M059J (cell line): ENCODE measurements at places on chromosomes 3 and 15. TPM values are rescaled to one million over a fixed set of nuclear protein-coding genes. Genes with fewer than 3 reads are reported as not detected.

GRCh38 chr3:52554026-52554755 is 17.8 kb downstream of the UQCC5 start:
- no peak for DNase-seq

DNA sequence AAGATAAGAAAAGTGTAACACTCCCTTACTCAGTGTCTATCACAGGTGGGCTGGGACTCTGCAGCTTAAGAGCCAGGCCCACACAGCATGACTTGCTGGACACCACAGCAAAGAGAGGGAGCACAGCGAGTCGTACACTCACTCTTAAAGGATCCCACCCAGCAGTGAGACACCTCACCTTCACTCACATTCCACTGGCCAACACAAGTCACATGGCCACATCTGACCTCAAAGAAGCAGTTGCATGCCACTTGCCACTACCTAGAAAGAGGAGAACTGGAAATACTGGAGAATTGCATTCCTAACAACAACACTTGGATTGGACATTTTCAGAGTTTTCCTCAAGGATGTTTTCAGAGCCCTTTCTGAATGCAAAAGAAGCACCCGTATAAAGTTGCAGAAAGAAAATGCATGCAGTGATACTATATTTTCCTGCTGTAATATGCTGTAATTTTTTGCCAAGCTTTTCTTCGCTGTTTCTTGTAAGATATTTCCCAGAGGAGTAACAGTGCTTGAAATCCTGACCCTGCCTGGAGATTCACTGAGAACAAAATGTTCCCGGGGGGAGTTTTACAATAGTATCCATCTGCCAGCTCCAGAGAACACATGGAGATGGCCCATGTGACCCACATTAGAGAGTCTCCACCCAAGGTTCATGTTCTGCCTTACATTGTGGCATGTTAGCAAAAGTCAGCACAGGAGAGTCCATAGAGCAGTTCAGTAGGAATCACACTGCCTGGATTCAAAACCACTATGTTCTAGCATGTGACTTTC is 42.2 kb downstream of the TRIM42 start:
- DNase-seq: no peak

DNA sequence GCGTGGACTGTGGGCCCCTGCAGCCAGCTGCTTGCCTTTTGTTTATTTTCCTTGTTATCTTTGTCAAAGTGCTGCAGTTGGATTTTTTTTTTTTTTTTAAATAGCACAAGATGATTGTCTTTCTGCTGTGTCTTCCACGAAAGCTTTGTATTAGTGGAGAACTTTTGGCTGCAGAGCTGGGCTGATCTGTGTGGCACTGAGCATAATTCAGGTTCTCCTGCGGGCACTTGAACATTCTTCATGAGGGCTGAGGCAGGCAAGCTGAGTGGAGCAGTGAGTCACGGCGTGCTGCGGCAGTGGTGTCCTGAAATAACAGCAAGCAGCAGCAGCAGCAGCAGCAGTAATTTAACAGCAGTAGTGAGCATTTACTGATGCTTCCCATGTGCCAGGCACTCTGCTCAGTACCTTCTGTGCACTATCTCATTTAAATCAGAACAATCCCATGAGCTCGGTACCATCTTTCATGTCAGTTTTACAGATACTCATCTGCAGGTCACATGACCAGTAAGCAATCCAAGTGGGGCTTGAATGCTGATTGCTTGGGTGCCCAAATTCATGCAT is 45.8 kb downstream of the MITF start:
- DNase-seq: peak; percentile 91

The GOLGA6L7 gene
- total RNA-seq: not detected in 2 replicates

GRCh38 chr3:133469140-133469731 is 69.4 kb downstream of the BFSP2 start:
- DNase-seq: no peak

GRCh38 chr3:14231998-14232501 is 53.4 kb downstream of the LSM3 start:
- no peak for DNase-seq

DNA sequence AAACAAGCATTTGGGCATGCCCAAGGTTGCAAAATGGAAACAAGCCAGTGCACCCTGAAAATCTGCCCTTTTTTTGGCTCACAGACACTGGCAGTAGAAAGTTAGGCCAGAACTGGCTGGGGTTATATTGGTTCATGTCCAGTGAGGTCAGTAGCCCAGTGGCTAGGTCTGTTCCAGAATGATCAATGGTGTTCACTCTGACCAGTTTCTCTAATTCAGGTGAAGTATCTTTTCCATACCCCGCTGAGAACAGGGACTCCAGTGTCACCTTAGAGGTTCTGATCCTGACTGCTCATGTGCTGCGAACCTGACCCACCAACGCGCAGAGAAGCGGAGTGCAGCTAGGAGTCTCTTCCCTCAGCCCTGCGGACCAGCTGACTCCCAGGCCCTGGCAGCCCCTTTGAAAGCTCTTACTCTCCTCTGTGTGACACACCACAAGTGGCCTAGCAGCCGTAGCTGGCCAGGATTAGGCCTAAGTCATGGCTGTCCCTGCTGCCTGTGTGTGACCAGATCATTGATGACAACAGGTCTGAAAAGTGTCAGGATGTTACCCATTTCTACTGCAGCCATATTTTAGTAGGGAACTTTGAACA is 123.5 kb downstream of the GHSR start:
- no peak for DNase-seq

The ETFA gene
- 91.3 and 166 TPM in 2 replicates for total RNA-seq

GRCh38 chr3:36540888-36541518 is 160.7 kb downstream of the STAC start:
- peak; percentile 43 for DNase-seq

The UPK1B gene
- 0.12 TPM in 1 of 2 replicates, not detected in the other for total RNA-seq

The CCDC12 gene
- total RNA-seq: 16.4 and 25.6 TPM in 2 replicates

- no peak for DNase-seq
Measured at GRCh38 chr15:101045835-101046691, 126.9 kb downstream of the LRRK1 start.

The SKOR1 gene
- 0.12 and 0.17 TPM in 2 replicates for total RNA-seq

- DNase-seq: no peak
Measured at GRCh38 chr15:26838742-26839460, 28.0 kb upstream of the GABRA5 start.

The NUP210 gene
- 3.5 and 8.5 TPM in 2 replicates for total RNA-seq

- DNase-seq: no peak
Measured at GRCh38 chr3:186683979-186684378, 18.2 kb downstream of the HRG start.

- no peak for DNase-seq
Measured at GRCh38 chr15:38225381-38225780, 27.3 kb upstream of the SPRED1 start.

The CCDC13 gene
- 0.62 TPM in 1 of 2 replicates, not detected in the other for total RNA-seq

DNA sequence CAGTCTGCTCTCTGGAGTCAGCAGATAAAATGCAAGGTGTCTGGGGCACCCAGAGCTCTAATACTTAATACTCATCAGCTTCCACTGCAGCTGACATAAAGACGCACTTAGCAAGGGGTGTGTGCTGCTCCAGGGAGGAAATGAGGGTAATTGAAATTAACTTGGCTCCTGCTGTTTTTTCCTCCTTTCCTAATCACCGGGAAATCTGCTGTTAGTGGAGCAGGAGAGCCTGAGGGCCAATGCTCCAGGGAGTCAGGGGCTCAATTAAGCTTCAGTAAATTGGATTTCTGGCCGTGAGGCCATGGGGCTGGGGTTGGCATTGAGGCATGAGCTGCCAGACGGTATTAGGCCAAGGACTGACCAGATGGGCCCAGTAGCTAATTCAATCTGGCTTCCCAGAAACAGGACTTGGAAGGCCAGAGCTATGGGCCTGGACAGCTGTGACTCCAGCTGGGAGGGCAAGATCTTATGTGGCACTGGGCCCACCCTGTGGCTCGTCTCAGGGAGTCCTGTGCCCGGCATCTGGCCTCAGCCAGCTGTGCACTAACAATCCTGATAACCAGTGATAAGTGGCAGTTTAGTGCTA is 30.7 kb upstream of the CHRNB4 start:
- DNase-seq: no peak

GRCh38 chr3:78322780-78323179 is 1282.9 kb downstream of the ROBO2 start:
- no peak for DNase-seq

The ANKRD34C gene
- not detected in 2 replicates for total RNA-seq

- no peak for DNase-seq
Measured at GRCh38 chr15:66896611-66897010, 168.8 kb upstream of the SMAD3 start.

The SYNPR gene
- total RNA-seq: not detected in 2 replicates

DNA sequence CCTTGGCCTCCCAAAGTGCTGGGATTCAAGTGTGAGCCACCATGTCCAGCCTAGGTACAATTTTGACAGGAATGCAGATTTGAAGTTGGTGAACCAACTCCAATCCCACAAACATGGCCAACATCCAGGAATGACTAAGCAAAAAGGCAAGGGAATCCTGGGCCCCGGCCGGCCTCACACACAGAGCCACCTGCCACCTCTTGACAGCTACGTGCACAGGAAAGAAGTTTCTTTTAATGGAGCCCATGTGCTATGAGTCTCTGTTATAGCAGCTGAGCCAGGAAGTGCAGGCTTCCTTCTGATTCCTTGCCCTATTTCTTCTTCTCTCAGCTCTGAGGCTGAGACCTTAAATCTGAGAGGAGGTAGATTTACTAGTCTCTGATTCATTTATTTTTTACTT is 8.8 kb downstream of the TMEM40 start:
- DNase-seq: peak; percentile 94

GRCh38 chr15:89813381-89814111 is 1.1 kb downstream of the ANPEP start:
- DNase-seq: no peak

GRCh38 chr15:89430530-89431341 is 65.6 kb downstream of the RHCG start:
- DNase-seq: peak; percentile 58

The CD80 gene
- total RNA-seq: not detected in 2 replicates

The PPARG gene
- 1.6 and 7.0 TPM in 2 replicates for total RNA-seq

DNA sequence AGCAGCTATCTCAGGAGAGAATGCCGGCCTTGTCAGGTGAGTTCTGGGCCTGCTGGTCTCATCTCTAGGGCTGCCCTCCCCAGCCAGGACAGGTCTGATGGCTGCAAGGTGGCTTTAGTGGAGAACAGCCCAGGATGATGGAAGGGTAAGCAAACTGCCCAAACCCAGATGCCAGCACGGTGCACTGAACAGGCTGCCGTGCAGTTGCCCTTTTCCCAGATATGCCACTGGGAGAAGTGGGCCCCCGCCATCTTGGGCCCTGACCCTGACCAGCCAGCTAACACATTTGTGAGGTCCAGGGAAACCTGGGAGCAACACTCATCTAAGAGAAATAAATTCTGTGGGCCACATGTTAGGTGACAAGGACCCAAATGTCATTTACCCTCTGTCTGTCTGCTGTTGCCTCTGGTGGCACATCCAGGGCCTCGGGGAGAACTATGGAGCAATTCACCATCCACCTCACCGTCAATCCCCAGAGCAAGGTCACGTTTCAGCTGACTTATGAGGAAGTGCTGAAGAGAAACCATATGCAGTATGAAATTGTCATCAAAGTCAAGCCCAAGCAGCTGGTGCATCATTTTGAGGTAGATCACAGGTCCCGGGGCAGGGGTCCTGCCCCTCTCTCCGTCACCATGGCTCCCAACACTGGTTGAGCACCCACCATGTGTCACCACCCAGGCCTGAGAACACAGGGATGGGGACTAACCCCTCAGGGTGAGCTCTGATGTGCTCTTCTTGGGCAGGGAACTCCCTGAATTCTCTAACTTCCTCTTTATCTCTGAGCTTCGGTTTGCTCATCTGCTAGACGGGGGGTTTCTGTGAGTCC is 1.8 kb downstream of the ITIH1 start:
- DNase-seq: no peak

DNA sequence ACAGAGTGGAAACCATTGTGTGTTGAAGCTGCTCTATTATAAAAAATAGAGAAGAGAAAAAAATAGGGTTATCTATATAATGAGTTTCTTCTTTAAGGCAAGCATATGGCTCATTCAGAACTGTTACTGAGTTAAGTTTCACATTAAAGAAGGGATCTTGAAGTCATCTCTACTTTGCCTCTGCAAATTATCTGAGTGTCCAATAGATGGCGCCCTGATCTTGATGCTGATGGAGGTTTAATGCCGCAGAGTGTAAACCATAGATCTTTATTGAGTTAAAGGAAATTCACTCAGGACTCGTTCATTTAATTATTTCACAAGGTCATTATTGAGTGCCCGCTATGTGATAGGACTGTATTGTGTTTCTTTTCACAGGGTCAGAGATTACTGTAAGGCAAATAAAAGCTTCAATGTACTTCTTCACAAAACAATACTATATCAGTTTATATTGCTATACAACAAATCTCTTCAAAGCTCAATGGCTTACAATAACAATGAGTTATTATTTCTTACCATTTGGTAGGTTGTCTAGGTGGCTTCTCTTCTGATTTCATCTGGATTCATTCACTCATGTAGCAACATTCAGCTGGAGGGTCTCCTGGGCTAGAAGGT is 171.4 kb downstream of the NSUN3 start:
- DNase-seq: peak; percentile 59

GRCh38 chr3:141528800-141529199 is 42.0 kb downstream of the RASA2 start:
- DNase-seq: no peak

The MME gene
- 45.1 and 51.7 TPM in 2 replicates for total RNA-seq

DNA sequence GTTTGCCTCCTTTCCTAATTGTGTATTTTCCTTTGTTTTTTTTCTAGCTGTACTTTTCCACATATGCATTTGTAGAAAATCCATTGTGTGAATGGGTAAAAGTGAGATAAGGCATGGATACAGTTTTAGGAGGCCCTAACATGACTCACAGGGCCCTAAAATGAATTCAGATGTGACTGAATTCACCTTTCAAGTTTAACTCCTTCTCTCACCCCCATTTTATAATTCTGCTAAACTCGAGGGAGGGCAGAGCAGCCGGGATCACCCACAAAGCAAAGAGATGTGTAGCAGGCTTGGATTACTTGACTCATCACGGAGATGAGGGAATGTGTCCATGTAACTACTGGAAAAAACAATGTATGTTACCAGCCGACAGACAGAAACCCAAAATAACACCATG is 59.9 kb downstream of the FOXP1 start:
- peak; percentile 31 for DNase-seq

DNA sequence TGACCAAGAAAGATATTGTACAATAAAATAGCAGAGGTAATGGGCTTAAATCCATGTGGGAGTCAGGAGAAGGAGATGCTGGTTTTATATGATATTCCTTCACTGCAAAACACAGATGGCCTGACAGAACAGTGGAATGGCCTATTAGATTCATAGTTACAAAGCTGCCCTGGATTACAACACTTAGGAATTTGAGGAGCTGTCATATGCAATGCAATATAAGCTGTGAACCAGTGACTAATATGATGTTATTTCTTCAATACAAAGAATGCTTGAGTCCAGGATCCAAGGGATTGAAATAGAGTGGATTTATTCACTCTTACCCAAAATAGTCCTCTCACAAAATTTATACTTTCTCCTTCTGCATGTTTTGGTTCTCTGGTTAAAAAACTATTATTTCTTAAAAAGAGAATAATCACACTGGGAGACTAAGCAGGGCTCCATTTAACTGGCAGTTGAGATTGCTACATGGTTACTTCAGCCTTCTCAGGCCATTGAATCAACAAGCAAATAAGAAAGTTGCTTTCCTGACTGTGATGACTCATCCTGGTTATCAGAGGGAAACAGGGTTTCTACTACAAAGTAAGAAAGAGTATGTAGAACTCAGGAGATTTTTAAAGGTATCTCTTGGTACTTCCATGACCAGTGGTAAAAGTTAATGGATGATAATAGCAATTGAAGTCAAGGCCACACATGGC is 79.8 kb upstream of the ZPLD1 start:
- peak; percentile 87 for DNase-seq
